Stimulated activated CD4-positive, alpha-beta T cell treated with anti-CD3 and anti-CD28 coated beads, Interleukin-15, amount 100 ng/mL, for 1 hour (primary cell): ENCODE measurements at places on chromosomes 13 and 19.

DNA sequence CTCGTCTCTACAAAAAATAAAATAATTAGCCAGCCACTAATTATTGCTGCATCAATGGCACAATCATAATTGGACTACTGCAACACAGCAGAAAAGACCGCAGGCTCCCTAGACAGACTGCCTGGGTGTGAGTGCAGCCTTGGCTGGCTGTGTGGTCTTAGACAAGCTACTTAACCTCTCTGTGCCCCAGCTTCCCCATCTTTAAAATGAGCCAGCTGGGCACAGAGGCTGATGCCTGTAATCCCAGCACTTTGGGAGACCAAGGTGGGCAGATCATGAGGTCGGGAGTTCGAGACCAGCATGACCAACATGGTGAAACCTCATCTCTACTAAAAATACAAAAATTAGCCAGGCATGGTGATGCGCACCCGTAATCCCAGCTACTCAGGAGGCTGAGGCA lies 19.0 kb downstream of the TEX101 start:
- no peak for DNase-seq

- peak; percentile 11 for DNase-seq
Observed at GRCh38 chr13:110340812-110341444, 33.8 kb downstream of the COL4A2 start.

- DNase-seq, result no peak
Observed at GRCh38 chr13:46334035-46334822, 52.8 kb downstream of the RUBCNL start.

GRCh38 chr13:89783221-89783755 lies 1564.2 kb upstream of the MIR17HG start:
- DNase-seq, result no peak

DNA sequence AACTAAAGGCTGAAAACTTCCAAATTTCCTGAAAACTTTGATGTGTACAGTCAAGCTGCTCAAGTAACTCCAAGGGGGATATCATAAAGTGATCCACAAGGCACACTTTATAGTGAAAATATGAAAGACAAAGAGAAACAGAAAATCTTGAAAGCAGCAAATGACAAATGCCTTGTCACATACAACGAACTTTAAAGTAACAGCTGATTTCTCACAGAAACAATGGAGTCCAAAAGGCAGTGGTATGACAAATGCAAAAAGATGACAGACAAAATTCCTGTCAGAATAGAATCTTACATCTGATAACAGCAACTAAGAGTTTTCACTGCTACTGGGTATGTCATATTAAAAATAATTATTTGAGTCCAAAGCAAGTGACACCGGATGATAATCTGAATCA lies 1602.3 kb upstream of the PRR20A start:
- no peak for DNase-seq

GRCh38 chr13:44407379-44407778 lies 33.8 kb downstream of the SERP2 start:
- no peak for DNase-seq

- DNase-seq, result no peak
Observed at GRCh38 chr19:51417810-51418157, 342 bp upstream of the SIGLEC10 start.

DNA sequence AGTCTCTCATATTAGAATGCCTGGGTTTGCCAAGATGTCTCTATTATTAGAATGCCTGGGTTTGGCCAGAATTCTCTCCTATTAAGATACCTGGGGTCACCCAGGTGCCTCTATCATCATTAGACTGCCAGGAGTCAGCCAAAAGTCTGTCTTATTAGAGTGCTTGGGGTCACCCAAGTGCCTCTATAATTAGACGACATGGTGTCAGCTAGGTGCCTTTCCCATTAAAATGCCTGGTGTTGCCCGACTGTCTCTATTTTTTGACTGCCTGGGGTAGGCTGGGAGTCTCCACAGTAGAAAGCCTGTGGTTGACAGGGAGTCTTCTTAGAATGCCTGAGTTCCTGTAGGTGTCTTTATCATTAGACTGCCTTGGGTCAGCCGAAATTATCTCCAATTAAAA lies 1536.6 kb downstream of the UQCRFS1 start:
- no peak for DNase-seq

- DNase-seq, result peak; percentile 26
Observed at GRCh38 chr19:17872251-17873001, 681 bp downstream of the SLC5A5 start.

- DNase-seq, result no peak
Observed at GRCh38 chr13:42652642-42653415, 78.9 kb downstream of the TNFSF11 start.

GRCh38 chr13:50527188-50527587 lies 316.3 kb downstream of the DLEU7 start:
- DNase-seq, result no peak

- DNase-seq, result no peak
Observed at GRCh38 chr13:48896312-48896711, 79.4 kb upstream of the FNDC3A start.

DNA sequence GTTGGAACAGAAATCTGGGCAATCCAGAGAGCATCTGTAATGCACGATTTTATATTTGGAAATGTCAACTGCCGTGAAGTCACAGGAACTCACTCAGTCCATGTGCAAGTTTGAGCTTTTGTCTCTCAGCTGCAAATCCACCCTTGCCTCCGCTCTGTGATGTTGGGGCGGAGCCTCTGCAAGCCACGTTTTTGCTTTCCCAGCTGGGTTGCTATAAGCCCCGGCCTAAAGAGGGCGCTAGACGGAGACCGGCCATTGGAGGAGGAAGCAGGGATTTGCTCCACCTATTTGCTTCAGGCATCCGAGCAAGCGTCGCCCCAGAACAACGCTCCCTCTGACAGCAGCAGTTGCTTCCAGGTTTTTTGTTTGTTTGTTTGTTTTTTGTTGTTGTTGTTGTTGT lies 56.2 kb downstream of the TRPM4 start:
- no peak for DNase-seq

DNA sequence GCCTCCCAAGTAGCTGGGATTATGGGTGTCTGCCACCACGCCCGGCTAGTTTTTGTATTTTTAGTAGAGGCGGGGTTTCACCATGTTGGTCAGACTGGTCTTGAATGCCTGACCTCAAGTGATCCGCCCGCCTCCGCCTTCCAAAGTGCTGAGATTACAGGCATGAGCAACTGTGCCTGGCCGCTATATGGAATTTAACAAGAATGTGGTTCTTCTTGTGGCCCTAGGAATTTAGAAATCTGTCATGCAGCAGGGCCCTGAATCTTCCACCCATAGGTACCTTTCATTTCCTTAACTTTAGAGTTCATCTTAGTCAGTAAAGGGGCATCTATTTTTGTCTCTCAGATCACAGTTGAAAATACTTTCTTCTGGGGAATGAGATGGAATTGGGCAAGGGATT lies 25.6 kb upstream of the NDFIP2 start:
- no peak for DNase-seq

DNA sequence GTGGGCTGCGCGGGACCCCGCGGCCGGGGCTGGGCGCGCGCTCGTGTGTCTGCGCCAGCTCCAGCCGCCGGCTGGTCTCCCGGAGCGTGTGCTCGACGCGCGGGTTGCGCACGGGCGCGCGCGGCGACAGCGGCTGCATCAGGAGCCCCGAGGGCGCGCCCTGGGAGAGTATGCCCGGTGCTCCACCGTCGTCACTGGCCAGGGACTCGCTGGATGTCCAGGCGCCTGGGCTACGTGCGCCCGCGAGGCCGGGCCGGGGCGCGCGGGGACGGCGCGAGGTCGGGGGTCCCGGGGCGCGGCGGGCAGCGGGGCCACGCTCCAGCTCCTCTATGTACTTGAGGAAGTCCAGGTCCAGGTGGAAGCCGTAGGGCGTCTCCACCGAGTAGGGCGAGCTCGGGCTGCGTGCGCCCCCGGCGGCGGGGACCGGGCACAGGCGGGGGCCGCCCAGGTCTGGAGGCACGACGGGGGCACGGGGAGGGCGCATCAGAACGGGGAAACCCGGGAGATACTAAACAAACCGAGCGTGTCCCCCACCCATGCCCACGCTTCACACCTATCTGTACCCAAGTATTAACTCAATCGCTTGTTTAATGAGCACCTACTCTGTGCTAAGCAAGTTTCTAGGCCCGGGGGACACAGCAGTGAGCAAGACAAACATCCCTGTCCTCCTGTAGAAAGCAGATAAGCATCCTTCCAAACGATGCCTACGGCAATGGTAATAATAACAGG lies 7.6 kb downstream of the KANK3 start:
- no peak for DNase-seq

DNA sequence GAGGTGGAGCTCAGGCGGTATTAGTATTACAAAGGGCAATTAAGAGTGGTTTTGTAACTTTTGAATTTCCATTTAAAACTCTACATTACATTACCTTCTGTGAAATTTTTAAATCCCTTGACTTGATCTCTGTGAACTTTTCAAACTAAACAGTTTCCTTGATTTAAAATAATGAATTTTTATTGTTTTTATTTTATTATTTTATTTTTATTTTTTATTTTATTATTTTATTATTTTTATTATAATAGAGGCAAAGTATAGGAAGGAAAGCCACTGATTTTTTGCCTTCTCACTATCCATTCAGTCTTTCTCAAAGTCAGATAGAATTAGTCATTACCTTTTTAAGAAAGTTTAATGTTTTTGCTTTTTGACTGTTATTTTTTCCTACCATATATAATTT lies 1248.1 kb upstream of the SLC10A2 start:
- no peak for DNase-seq

GRCh38 chr13:31088826-31089420 lies 72.8 kb downstream of the HSPH1 start:
- no peak for DNase-seq

- DNase-seq, result no peak
Observed at GRCh38 chr19:23394511-23394910, 760 bp downstream of the ZNF91 start.

GRCh38 chr19:37221136-37221535 lies 3.1 kb downstream of the ZNF383 start:
- DNase-seq, result no peak

- peak; percentile 38 for DNase-seq
Observed at GRCh38 chr19:1512671-1513498, at the start of gene ADAMTSL5. ADAMTSL5 (minus strand) TSS chr19:1513019; CDS start chr19:1510943, 2,076 bp downstream.

DNA sequence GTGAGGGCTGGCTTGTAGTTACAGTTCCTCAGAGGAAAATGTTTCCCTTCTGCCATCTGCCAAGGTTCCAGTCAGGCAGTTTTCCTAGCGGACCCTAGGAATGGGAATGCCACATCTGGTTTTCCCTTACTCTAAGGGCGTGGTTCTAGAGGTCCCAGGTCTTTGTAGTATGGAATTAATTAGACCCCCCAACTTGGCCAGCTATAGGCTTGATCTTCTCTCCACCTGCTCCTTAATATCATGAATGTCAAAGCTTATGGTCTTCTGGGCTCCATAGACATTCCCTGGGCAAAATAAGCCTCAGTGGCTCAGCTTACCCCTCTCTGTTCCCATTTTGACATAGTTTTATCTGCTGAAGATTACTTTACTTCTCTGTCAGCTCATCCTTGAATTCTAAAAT lies 70.0 kb downstream of the ZNF568 start:
- no peak for DNase-seq

GRCh38 chr13:28470296-28470695 lies 24.6 kb downstream of the FLT1 start:
- DNase-seq, result no peak

DNA sequence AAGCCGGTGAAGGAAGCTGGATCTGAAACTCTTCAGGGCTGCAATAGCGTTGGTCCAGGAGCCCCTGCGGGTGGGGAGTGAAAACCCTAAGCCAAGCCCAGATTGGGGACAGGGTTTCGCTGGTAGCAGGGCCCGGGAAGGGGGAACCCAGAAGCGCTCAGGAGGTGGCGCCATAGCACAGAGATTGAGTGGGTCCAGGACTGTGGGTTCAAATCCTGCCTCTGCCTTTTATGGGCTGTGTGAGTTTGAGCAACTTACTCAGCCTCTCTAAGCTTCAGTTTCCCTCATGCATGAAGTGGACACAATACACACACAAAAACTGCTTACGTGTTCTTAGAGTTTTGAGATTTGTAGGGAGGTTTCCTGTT lies 8.3 kb upstream of the SYCN start:
- DNase-seq, result peak; percentile 31

DNA sequence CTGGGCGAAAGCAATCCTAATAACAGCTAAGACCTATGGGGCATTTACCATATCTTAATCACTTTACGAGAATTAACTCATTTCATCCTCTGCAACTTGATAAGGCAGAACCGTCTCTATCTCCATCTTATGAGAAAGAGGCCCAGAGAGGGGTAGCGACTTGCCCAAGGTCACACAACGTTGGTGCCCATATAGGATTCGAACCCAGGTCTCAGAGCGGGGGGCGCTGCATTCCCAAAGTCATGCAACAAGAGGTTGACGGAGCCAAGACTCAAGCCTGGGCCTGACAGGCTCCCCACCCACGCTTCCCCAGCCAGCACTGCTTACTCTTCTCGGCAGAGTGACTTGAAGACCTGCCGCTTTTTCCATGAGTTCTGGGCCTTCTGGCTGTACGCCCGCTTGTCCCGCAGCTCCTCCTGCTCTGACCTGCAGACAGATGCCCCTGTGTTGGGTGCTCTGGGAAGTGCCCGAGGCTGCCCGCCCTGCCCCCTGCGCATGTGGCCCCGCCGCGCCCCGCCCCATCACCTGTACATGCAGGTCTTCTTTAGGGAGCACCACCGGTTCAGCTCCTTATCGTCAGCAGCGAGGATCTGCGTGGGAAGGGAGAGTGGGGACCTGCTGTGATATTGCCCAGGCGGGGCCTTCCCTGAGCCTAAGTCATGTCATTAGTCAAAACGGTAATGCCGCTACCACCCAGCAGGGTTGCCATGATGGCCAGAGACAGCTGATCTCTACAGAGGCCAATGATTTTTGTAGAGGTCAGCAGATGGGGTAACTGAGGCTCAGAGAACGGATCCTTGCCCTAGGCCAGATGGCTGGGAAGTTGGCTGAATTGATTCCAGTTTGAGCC lies 10.8 kb downstream of the KRI1 start:
- no peak for DNase-seq

DNA sequence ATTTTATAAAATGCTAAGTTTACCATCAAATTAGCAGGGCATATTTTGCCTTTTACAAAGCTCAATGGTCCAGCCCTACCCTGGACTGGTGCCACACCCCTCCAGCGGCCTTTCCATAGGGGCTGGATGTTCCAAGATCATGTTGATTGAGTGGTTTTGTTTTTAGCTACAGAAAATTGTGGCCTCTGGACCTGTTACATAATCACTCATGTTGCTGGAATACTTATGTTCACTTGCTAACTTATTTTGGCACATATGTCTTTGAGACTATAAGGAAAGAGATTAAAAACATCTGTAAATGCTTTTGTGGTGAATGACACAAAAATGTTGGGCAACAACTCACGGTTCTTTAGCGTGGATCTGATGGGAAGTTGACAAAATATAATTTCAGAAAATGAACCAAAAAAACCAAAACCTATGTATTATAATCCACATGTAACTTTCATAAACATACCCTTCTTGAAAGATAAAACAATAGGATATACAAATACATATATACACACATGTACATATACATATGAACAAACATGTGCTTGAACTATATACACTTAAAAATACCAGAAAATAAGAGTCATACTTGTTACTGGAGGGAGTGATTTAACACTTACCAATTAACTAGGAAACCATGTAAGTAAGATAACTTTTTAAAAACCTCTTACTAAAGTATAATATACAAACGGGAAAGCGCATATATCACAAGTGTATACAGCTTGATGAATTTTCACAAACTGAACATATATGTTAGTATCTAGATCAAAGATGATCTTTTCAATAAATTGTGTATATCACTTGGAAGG lies 46.6 kb upstream of the SLC15A1 start:
- DNase-seq, result no peak
